H4 (cell line): ENCODE measurements at places on chromosomes 1 and 21. TPM values are rescaled to one million over a fixed set of nuclear protein-coding genes. Genes with fewer than 3 reads are reported as not detected.

The PLA2G2F gene
- not detected in 2 replicates for total RNA-seq

The CD1D gene
- total RNA-seq: 0.64 and 2.0 TPM in 2 replicates

- DNase-seq: no peak
Measured at GRCh38 chr1:223023863-223024262, 119.2 kb downstream of the TLR5 start.

The S100A2 gene
- 17.8 and 33.2 TPM in 2 replicates for total RNA-seq

The ELF3 gene
- total RNA-seq: 1.9 and 4.5 TPM in 2 replicates

DNA sequence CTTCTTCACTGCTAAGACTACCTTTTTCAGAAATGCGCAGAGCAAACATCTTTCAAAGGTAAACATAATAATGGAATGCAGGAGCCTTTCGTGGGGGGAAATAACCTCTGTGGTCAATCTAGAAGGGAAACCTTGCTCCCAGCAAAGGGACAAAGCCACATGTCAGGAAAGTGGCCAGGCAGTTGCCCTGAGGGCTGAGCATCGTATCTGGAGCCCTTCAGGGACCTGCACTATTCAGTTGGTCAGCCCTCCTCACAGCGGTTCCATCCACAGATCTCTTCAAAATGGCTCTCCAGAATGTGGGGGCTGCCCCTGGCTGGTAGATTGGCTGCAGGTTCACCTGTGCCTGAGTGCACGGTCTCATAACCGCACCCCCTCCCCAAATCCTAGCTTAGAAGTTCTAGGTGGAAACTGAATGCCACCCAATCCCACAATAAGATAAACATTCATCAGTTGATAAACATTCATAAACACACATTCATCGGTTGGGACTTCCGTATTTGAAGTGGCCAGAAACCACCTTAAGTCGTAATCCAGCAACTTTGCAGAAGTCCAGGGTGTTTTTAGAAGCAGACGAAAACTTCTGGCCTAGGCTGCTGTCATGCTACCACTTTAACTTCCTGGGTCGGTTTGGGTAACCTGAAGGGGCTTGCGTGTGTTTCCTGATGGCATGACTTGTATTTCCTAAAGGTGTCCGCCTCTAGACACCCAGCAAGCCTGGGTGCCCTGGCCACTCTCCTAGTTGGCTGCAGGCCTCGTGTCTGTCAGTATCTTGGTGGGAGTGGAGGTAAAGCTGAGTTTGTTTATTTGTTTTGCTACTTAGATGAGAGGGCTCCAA lies 50.5 kb downstream of the RASSF5 start:
- DNase-seq: peak; percentile 43

DNA sequence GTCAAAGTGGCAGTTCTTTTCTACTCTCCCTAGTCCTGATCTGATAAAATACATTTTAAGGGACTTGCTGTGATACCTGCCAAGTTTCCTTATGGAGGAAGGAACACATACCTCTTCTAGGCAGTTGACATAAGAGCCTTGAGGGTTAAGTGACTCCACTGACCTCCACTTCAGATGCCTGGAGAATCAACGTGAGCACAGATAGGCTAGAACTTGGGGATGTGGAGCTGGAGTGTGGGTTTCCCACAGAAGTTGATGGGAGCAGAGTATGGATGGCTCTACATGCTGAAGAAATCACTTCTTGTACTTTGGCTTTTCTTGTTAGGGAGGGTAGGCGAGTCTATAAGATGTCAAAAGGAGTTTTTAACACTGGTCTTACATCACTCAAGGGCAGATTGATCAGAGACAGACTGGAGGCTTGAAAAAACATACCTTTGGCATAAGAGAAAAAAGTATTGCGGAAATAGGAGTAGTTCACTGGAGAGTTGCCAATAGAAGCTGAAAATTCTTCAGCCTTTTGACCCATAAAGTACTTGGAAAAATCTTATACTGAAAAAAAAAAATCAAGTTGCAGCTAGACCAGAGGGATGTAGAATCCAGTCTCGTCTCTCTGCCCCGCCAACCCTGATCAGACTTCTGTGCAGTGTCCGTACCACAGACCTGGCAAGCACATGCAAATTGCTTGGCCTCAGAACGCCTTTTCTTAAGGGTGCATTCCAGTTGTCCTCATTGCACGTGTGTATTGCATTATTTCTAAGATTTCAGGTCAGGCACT lies 5.5 kb downstream of the RHOU start:
- no peak for DNase-seq

DNA sequence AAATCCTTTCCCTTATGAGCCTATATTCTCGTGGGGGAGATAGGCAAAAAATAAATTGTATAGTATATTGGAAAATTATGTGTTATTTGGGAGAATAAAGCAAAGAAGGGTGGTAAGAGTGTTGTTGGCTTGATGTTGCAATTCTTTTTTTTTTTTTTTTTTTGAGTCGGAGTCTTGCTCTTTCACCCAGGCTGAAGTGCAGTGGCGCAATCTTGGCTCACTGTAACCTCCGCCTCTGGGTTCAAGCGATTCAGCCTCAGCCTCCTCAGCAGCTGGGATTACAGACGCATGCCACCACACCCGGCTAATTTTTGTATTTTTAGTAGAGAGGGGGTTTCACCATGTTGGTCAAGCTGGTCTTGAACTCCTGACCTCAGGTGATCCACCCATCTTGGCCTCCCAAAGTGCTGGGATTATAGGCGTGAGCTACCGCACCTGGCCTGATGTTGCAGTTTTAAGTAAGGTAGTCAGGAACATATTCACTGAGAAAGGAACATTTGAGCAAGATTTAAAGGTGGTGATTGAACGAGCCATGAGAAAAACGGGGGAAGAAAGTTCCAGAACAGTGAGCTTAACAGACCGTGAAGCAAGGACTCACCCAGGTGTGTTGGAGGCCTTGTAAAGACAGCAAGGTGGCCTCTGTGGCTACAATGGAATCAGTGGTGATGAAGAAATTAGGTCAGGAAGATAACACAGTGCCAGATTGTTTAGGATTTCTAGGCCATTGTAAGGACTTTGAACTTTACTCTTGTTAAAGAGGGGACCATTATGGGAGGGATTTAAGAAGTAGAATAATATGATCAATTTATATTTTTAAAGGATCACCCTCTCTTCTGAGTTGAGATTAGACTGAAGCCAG lies 45.8 kb downstream of the RPRD2 start:
- no peak for DNase-seq

DNA sequence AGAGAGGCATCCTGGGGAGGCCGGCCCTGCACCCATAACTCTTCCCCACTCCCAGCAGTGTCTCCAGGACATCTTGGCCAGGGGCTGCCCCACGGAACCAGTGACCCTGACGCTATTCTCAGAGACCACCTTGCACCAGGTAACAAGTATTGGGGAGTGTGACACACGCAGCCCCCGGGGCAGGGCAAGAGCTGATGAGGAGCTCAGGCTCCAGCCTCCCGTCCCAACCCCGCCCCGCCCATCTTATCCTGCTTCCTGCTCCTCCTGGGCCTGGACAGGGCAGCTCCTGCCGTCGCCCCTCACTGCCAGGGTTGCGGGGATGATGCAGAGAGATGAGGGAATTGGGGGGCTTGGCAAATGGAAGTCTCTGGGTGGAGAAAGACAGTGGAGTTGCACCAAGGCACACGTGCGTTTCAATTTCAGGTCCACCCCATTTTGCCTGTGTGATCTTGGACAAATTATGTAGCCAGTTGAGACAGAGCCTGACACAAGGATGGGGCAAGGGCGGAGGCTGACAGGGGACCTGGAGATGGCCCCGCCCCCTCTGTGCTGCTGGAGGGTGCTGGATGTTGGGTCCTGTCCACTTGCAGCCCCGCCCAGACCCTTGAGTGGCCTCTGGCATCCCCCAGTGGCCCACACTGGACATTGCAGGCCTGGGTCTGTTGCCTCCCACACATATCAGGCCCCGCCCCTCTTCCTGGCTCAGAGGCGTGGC lies 10.7 kb downstream of the CLCNKA start:
- peak; percentile 83 for DNase-seq

The RNU1-2 gene
- total RNA-seq: not detected in 2 replicates

DNA sequence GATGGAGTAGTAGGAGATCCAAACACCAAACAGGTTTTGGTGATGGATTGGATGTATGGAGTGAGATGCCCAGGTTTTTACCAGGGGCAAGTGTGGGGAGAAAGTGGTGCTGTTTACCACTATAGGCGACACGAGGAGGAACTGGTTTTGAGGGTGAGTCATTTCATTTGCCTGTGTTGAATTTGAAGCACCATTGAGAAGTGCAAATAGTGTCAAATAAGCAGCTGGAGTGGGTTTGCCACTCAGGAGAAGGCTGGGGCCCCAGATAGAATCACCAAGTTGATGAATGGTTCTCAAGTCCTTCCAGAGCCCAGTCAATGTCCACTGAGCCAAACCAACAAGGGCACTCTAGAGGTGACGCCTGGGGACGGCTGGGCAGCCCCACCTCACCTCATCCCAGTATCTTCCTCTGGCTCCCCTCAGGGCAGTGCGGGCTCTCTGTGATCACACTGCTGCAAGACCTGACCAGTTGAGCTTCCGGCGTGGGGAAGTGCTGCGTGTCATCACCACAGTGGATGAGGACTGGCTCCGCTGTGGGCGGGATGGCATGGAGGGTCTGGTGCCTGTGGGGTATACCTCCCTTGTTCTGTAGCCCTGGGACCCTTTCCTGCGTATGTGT lies 9.4 kb downstream of the RUSC1 start:
- no peak for DNase-seq

GRCh38 chr1:236151739-236152424 lies 9.5 kb downstream of the GPR137B start:
- no peak for DNase-seq

DNA sequence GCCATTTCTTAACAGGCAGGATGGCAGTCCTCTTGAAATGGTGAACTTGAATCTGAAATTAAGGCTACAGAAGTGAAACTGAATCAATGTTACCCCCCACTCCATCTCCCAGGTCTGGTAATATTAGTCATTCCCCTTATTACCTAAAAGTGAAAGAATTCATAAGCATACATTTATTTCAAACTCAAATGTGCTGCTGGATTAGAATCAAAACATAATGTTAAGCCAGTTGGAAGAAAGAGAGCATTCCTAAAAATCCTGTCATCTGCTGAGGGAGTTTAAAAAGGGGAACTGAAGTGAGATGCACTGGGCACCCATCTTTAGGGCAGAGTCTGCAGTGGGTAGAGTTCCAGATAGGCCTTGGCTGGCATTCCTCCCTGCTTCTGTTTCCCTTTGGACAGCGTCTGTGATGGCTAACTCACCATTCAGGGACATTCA lies 17.4 kb downstream of the KIAA0319L start:
- no peak for DNase-seq

- no peak for DNase-seq
Measured at GRCh38 chr1:61434276-61434675, 290.7 kb downstream of the TM2D1 start.

The HAPLN2 gene
- not detected in 2 replicates for total RNA-seq

GRCh38 chr1:151961833-151962232 lies 31.8 kb downstream of the S100A10 start:
- no peak for DNase-seq

The RUNX3 gene
- total RNA-seq: 2.9 and 4.7 TPM in 2 replicates

The TAF5L gene
- total RNA-seq: 10.7 and 13.9 TPM in 2 replicates

GRCh38 chr1:18496497-18497235 lies 15.9 kb downstream of the KLHDC7A start:
- DNase-seq: no peak

The FAM72B gene
- 4.5 and 11.2 TPM in 2 replicates for total RNA-seq

DNA sequence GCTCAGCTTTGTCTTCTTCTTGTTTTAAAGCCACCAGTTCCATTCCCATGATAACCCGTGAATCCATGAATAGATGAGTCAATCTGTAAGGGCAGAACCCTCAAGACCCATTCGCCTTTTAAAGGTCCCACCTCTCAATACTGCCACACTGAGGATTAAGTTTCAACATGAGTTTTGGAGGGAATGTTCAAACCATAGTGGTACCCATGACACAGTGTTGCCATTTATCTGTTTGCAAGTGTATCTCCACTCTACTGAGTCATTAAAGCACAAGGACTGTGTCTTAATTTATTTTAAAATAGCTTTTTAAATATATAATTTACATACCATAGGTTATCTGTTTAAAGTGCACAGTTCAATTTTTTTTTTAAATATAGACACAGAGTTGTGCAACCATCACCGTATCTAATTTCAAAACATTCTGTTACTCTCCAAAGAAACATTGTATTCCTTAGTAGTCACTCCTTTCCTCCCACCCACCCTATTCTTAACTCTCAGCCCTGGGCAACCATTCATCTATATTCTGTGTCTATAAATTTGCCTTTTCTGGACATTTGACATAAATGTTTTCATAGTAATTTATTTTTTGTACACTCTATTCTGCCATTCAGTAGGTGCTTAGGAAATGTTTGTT lies 4.8 kb upstream of the IL24 start:
- DNase-seq: no peak

The ST6GALNAC3 gene
- 4.6 and 11.4 TPM in 2 replicates for total RNA-seq

The BMP8A gene
- not detected in 2 replicates for total RNA-seq

DNA sequence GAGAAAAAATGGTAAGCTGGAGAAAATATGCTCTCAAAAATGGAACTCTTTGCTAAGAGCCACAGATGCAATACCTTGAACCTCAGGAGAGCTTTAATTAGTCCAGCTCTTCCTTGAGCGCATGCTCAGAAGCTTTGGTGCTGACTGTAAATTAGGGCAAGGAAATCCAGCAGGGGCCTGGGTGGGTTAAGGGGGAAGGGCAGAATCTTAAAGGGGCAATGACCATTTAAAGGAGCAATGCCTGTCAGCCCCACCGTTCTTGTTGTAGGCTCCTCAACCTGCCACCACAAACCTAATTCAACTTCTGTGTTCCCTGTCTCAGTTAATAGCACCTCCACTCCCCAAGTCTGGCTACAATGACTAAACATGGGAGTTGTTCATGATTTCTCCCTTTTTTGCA lies 6.8 kb upstream of the SLC22A15 start:
- no peak for DNase-seq

The EXTL1 gene
- not detected in 2 replicates for total RNA-seq

The ERVH48-1 gene
- total RNA-seq: not detected in 2 replicates

The KRTAP12-2 gene
- not detected in 2 replicates for total RNA-seq

GRCh38 chr1:19893687-19894086 lies 11.5 kb downstream of the OTUD3 start:
- no peak for DNase-seq

DNA sequence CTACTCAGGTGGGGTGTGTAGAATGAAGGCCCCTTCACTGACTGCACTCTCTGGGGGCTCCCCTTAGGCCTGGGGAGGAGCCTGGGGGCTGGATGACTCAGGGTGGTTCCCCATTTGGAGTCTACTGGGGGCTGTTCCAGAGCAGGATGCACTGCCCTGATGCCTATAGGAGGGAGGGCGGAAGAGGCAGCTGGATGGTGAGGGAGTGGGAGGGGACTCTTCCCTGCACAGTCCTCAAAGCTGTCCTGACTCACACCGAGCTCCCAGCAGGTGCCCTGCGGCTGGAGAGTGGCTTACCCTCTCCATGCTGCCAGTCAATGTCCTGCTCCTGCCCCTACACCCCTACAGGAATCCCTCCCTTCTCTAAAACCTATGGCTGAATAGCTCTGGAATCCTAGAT lies 204.4 kb downstream of the TRABD2B start:
- DNase-seq: no peak

- no peak for DNase-seq
Measured at GRCh38 chr1:78070210-78070609, 24.4 kb downstream of the GIPC2 start.

GRCh38 chr1:212908971-212909370 lies 41.4 kb upstream of the VASH2 start:
- no peak for DNase-seq

GRCh38 chr1:228978484-228979324 lies 243.4 kb downstream of the RHOU start:
- no peak for DNase-seq
